Left lobe of liver (tissue), 2 donors: ENCODE measurements at places on chromosomes 5 and 9. TPM values are rescaled to one million over a fixed set of nuclear protein-coding genes. Genes with fewer than 3 reads are reported as not detected.
A peak's percentile ranks its signal among the peaks of the same experiment; 100 is the strongest.

The AUH gene
- total RNA-seq: 14.6 TPM

- no peak for DNase-seq
Measured at GRCh38 chr5:175773534-175774070, 97.8 kb upstream of the CPLX2 start.

DNA sequence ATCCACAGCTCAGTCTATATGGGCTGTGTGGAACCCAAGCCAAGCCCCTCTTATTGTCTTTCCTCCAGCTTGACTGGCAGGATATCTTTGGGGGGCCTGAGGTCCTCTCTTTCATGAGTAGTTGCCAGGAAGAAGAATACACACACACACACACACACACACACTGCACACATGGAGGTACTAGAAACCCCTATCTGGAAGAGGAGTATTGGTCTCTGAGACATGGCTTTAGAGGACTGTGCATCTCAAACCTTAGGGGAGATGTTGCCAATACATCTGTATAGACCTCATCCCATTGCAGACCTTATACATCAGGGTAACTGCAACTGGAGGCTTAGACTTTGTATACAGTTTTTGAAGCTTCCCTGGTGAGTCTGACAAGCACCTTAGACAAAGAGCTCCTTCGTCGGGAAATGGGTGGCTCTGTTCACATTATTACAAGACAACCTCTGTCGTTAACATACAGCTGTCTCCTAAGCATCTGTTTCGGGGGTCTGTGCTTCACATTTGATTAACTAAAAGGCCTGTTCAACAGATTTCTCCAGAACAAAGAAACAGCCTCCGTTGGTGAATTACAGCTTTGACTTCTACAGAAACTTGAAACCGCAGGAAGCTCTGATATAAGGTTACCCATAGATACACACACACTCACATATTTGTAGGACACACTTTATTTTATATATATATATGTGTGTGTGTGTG is 5.5 kb upstream of the ENTREP1 start:
- DNase-seq: no peak

The C5 gene
- total RNA-seq: 386 TPM

- no peak for DNase-seq
Measured at GRCh38 chr9:90044710-90045151, 439.9 kb downstream of the GADD45G start.

The PCDHB4 gene
- 0.35 TPM for total RNA-seq

DNA sequence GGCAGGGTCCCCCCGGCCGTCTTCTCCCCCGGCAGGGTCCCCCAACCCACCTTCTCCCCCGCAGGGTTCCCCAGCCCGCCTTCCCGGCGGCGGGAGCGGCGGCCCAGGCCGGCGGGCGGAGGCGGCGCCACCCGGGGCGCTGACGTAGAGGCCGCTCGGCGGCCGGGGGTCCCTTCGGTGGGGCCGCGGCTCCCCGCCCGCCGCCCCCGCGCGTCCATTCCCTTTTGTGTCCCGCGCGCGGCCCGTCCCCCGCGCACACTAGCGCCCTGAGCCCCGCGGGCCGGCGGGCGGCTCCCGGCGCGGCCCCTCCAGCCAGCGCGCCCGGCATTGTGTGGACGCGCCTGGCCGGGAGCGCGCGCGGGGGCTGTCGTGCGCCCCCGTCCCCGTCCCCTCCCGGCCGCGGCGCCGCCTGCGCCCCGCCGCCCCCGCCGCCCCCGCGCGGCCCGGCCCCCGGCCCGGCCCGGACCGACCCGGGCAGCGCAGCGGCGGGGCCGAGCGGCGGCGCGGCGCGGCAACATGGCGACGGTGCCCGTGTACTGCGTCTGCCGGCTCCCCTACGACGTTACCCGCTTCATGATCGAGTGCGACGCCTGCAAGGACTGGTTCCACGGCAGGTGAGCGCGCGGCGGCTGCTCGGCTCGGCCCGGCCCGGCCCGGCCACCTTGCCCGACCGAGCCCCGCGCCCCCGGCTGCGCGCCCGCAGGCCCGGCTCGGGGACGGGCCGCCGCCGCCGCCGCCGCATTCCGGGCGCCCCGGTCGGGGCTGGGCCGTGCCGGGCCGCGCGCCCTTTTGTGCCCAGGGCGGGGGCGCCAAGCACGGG is at the start of gene PHF2:
TSS of gene PHF2 (plus strand) at position 327 of the 820 bp plus-strand sequence. CDS start at position 517, 190 bp downstream.
- peak; percentile 55 for DNase-seq

- DNase-seq: no peak
Measured at GRCh38 chr5:147216552-147217154, 18.2 kb upstream of the STK32A start.

DNA sequence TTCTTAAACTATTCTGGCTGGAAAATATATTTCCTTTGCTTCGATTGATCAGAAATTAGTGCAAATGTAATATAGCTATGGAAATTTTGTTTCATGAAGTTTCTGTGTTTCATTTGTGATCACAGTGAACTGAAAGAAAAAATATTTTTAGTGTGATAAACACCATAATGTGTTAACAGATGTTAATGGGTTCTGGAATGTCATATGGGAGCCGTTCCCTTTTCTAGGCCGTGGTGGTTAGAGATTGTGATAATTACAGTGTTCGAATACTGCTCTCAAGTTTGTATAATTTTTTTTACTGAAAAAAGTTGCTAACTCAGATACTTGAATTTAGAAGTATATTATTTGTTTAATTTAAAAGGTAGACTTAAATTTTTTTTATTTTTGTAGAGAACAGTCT is 19.3 kb downstream of the GAPVD1 start:
- DNase-seq: no peak

DNA sequence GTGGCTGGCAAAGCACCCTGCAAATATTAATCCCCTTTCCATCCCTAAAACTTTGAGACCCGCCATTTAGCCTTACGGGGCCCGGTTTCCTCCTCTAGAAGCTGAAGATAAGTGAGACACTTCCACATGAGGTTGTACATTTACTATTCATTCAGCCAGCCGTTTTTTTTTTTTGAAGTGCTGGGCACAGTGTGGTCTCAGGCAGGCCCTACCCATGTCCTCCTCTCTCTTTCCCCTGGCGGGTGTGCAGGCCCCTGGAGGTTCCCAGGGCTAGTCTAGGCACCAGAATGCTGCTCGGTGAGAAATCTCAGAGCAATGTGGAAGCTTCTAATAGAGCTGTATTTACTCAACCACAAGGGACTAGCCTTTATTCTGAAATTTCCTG is 107.4 kb upstream of the LARP1 start:
- no peak for DNase-seq
